ENCODE measurements at places on chromosomes 4 and X.

GRCh38 chrX:11367609-11368430 lies 74.6 kb downstream of the AMELX start:
- DNase-seq = no peak

GRCh38 chrX:7638078-7638710 lies 204.8 kb upstream of the VCX start:
- no peak for DNase-seq

DNA sequence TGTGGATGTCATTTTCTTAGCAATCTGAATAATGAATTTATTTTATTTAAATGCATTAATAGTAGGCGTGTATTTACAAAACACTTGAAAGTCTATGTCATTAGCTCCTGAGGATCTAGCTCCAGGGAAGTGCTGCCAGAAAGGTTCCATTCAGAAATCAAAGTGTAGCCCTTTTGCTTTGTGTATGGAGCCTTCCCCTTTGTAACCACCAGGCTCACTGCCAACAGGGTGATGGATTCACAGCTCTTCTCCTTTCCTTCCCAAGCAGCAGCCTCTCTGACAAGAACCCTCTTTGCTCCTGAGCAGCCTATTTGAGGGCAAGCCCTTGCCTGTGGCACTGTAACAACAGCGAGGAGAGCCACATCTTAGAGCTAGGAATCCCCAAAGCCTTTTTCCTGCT lies 286.0 kb upstream of the RASGEF1B start:
- no peak for DNase-seq

GRCh38 chr4:139951021-139951420 lies 203.0 kb downstream of the MAML3 start:
- no peak for DNase-seq

- no peak for DNase-seq
These were observed 17.5 kb upstream of the MBTPS2 start for GRCh38 chrX:21821875-21822274.

GRCh38 chr4:61938250-61938846 lies 738.2 kb downstream of the ADGRL3 start:
- no peak for DNase-seq

- DNase-seq = no peak
These were observed 262.2 kb downstream of the SPOCK3 start for GRCh38 chr4:166972071-166972470.

DNA sequence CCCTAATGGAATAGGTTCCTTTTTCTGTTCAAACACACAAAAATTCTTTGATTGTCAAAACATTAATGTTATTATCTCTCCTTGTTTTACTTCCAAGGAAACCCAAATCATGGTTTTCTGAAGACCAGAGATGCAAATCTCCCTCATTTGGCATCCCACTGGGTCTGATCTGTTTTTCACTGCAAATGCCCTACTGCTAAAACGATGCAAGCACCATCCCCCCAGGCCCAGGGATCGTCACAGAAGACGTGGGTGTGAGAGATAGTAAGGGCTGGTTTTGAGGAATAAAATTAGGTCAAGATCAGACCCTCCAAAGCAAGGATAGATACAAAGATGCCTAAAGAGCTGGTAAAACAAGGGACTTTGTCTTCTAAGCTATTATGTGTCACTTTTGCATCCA lies 33.6 kb downstream of the GSPT2 start:
- no peak for DNase-seq

GRCh38 chrX:15150586-15150985 lies 119.3 kb downstream of the ASB9 start:
- no peak for DNase-seq

- no peak for DNase-seq
These were observed 198.1 kb upstream of the PUDP start for GRCh38 chrX:7346021-7346420.

- DNase-seq = no peak
These were observed 364.8 kb downstream of the PCDH10 start for GRCh38 chr4:133513901-133514300.

DNA sequence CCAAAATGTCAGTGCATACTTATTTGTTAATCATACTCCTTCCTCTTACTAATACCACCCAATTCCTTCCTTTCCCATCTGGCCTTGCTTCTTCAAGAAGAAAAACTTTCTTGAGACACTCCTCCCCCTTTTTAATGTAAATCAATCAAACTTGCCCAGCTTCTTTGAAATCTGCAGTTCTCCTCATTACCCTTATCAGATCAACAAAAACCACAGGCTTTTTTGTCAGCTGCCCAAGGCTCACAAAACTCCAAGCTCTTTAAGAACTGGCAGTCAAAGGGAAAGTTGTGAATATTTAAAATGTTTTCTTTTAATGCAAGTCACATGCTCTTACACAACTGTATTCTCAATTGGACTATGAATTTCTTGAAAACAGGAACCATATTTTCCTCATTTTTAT lies 11.3 kb upstream of the MYOZ2 start:
- DNase-seq = no peak

Measured in left renal cortex interstitium (tissue), 4 donors.